Activated T-cell treated with anti-CD3 and anti-CD28 coated beads, Interleukin-2, amount 50 U/mL, for 4 hours (primary cell): ENCODE measurements at places on chromosomes 13 and 19.

GRCh38 chr13:60397704-60398378, 821 bp downstream of the TDRD3 start:
- no peak for DNase-seq

DNA sequence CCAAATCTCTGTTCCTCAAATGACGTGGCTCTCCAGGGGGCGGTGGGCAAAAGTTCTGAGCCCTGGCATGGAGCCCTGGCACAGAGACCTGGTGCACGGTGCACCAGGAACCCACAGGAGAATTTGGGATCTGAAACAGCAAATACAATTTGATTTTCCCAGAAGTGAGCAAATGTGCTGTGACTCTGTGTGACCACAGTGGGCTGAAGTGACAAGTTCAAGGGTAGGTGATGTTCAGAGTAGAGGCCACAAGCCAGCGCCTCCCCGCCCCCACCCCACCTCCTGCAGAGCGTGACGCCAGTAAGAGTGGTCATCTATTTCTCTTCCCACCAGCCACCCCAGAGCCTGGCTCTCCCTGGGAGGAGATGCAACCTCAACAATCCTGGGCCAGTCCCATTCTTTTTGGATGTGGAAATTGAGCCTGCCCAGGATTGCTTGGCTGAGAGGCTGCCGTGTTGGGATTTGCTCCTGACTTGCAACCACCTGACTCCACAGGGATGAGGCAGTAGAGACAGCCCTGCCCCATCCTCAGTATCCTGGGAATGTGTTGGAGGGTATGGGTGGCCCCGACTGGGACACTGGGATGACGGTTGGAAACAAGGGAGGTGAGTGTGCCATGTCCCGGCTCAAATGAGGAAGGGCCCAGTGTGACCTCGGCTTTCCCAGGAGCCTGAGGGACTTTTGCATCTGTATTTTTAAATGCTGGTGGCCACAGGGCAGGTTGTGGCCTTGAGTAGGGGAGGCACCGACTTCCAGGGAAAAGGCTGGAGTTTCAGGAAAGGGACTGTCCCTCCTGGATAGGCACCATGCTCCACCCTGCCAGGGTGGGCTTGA, 11.1 kb upstream of the BCL3 start:
- DNase-seq, result no peak

DNA sequence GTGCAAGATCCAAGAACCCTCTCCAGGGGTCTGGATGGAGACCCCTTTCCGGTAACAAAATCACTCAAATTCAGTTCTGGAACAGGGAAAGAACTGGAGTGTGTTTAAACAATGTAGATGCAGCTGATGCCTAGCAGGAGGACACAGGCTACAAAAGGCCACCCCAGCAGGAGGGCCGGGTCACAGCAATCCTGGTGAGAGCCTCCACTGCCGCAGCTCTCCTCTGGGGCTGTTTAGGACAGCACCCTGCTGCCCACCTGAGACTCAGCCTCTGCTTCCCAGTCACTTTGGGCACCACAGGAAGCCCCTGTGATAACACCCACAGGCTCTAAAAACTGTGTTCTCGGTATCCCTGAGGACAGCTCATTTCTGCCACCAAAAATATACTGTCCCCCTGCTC, 318.7 kb upstream of the NBEA start:
- no peak for DNase-seq

DNA sequence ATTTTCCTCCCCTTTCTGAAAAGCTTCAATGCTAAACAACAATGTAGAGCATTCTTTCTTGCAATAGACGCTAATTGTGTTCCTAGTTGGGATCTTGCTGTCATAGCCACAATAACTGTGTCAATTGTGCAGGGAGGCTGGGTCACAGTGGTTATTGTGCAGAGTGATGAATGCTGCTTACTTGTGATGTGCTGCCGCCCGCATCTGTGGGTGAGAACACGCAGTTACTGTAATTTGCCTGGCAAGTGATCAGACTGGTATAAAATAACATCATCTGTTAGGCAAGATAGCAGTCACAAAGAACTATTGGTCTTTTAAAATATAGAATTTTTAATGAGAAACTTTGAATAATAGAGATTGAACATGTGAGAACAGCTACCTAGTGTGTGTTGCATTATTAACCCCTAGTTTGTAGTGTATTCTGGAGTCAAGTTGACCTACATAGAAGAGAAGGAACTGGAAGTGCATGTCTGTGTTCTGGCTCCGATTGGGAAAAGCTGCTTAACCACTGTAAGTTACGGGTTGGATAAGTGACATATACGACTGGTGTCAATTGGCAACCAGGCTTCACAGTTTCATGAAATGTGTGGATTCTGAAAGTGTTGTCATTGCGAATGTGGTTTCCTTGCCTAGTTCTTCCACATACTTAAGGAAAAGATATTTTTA, 43.6 kb downstream of the SLAIN1 start:
- no peak for DNase-seq

- DNase-seq, result peak; percentile 56
Observed at GRCh38 chr19:8615813-8616596, 5.5 kb upstream of the ADAMTS10 start.

DNA sequence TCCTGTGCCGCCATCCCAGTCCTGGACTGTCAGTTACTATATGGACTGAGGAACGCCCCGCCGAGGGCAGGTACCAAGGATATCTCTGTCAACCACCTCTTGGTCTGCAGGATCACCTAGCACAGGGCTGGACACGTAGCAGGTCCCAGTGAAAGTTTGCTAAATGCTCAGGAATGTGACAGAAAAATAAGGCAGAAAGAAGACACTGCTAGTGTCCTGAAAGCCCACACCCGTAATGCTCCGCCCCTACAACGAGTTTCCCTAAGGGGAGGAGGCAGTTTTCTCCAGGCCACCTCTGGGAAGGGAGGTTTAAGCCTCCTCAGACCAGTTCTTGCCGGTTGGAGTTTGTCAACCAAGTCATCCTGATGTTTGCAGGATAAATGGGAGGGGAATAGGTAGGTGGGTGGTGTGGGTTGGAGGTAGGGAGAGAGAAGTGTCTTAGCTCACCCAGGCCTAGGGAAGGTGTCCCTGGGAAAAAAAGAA, 1.7 kb upstream of the SERTAD3 start:
- DNase-seq, result no peak

GRCh38 chr19:30567536-30568232, 195.5 kb downstream of the ZNF536 start:
- DNase-seq, result no peak

GRCh38 chr19:50465986-50466705, 10.2 kb upstream of the EMC10 start:
- no peak for DNase-seq

DNA sequence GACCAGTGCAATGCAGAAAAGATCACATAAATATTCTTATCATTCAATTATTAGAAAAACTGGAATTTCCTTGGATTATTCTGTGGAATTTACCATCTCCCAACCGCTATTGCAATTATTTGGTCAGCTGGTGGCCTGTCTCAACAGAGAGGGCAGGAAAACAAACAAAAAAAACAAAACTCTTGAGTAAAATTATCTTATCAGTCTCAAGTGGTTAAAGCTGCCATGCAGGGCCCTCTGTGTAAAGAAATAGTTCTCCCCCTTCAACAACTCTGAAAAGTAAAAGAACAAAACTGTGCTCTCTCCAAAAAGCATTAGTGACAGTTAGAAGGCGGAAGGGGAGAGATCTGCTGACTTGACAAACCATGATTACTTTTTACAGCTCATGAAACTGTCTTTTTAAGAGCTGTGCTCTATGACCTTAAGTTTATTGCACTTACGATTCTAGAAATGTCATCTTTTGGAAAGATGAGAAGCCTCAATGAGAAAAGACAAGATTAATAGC, 152.3 kb downstream of the DLEU7 start:
- no peak for DNase-seq

DNA sequence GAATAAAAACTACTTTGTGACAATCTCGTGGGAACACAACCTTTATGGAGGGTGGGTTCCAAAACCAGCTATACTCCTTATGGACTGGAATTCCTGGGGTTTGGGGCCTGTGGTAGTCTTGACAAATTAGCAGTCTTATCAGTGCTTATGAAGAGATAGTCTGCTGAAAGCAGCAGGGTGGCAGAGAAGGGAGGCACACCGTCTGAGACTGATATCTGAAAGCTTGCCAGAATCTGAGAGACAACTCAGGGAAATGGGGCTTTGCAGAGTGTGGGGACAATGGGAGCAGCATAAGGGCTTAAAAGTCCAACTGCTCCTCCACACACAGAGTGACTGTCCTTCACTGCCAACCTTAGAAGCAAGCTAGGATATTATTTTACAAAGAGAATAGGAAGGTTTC, 95.9 kb downstream of the UGGT2 start:
- DNase-seq, result no peak

- no peak for DNase-seq
Observed at GRCh38 chr13:27522847-27523246, 72.5 kb upstream of the MTIF3 start.

GRCh38 chr13:51793570-51794271, 10.2 kb downstream of the DHRS12 start:
- peak; percentile 50 for DNase-seq

GRCh38 chr19:28436320-28436719, 776.6 kb downstream of the UQCRFS1 start:
- DNase-seq, result no peak

DNA sequence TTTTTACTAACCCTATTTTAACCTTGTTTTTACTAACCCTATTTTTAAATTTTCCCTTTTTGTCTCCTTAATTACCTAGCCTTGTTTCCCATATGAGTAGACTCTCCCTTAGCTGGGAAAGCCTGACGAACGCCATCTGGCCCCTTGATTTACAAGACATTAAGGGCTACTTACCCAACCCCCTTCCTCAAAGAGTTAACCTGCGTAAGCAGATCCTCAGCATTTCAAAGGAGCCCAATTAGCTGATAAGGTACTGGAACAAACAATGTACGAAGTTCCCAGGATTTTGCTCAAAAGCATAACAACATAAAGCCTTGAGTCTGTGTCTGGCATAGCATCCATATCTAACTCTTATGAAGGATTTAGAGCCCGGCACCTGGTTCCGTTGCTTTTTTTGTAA, 4.7 kb upstream of the MVB12A start:
- no peak for DNase-seq

DNA sequence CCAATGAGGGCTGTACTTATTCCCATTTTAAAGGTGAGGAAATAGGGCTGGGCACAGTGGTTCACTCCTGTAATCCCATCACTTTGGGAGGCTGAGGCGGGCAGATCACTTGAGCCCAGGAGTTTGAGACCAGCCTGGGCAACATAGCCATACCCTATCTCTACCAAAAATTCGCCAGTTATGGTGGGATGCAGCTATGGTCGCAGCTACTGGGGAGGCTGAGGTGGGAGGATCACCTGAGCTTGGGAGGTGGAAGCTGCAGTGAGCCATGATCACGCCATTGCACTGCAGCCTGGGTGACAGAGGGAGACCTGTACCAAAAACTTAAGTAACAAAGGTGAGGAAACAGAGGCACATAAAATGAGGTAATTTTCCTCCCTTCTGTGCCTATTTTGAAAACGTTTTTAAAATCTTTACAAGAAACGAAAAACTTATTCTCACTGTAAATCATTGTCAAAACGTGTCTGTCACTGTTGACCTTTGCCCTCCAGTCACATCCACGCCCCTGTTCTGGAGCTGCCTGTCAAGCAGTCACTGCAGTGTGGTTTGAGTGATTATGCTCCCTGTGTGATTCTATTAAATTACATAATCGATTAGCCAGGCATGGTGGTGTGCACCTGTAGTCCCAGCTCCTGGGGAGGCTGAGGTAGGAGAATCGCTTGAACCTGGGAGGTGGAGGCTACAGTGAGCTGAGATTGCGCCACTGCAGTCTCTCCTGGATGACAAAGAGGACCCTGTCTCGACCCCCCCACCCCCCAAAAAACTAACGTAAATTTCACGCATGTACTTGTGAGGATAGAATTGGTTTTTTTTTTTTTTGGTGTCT, 12.5 kb downstream of the NOP53 start:
- DNase-seq, result no peak

DNA sequence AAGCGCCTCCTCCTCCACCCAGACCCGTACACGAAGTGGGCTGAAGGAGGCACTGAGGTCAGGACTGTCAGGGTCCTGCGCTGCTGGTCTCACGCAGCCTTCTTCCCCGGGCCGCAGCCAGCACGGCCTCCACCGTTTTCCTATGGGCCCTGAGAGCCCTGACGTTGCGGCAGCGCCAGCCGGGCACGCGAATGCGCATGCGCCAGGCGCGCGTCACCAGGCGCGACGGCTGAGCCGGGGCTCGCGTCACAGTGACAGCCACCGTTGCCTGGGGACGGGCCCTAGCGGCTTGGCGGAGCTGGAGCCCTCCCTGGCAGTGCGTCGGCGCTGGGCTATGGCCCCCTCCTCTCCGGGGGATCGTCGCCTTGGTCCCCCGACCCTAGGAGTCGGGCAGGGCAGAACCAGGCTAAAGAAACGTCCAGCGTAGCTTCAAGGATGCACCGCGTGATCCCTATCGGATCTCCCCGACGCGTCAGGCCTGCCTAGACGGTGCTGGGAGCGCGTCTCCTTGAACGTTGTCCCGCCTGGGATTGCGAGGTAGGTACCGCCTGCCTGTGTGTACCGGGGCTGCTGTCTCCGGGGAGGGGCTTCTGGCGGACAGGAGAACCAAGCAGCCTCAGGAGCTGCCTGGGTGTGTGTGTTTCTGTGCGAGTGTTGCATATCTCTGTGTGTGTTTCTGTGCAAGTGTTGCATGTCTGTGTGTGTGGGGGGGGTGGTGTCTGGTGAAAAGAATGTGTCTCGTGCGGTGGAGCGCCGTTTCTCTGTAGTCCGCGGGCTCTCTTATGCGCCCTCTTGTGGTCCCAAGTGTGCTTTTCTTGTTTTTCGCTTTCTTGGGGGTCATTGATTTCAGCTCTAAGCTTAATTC, 43.2 kb downstream of the ZNF571 start:
- no peak for DNase-seq

DNA sequence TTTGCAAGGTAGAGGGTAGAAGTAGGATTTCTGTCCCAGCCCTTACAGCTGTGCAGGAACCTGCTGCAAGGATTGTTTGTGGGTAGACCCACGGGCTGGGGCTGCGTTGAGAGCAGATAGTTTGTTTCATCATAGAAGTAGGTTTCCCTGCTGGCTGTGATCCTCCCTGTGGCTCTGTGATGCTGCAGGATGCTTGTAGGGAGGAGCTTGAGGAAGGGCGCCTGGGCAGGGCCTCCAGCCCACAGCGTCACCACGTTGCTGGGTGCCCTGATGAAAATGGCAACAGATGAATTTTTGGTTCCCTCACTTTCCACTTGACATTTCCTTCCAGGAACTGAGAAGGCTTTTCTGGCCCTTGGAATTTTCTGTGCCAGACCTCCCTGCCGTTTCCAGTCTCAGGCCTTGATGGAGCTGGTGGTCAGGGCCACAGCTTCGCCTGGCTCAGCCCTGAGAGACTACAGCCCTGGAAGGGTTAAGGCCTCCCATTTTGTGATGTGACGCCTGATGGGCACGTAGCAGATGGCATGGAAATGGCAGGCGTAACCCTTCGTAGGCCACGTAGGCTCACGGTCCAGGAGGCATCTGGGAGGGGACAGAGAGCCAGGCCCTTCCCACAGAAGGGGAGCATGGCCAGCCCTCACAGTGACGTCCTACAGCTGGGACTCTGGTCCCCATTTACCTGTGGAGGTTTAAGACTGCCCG, 42.2 kb downstream of the GATAD2A start:
- DNase-seq, result no peak
